ENCODE measurements at places on chromosomes 5 and 9.

DNA sequence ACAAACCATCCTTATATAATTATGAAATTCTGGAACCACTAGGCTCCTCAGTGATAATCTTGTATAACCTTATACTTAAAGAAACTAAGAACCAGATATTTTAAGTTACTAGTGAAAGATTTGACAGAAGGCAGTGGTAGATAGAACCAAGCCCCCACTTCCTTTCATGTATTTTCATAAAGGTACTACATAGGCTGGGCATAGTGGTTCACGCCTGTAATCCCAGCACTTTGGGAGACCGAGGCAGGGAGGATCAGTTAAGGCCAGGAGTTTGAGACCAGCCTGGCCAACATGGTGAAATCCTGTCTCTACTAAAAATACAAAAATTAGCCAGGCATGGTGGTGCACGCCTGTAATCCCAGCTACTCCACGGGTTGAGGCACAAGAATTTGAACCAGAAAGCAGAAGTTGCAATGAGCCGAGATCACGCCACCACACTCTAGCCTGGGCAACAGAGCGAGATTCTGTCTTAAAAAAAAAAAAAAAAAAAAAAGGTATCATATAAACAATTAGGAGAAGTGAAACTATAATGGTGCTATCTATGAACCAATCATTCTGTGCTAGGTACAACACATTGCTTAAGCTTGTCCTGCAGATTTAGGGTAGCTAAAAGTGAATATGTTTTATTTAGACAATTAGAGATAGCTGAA is 27.9 kb upstream of the DTWD2 start:
- no peak for DNase-seq

GRCh38 chr5:71782771-71783770 is 64.0 kb downstream of the CARTPT start:
- no peak for DNase-seq

GRCh38 chr5:63032343-63032742 is 453.7 kb downstream of the LRRC70 start:
- DNase-seq: no peak

- no peak for DNase-seq
These were observed 294.8 kb downstream of the ASTN2 start for GRCh38 chr9:117120061-117120460.

DNA sequence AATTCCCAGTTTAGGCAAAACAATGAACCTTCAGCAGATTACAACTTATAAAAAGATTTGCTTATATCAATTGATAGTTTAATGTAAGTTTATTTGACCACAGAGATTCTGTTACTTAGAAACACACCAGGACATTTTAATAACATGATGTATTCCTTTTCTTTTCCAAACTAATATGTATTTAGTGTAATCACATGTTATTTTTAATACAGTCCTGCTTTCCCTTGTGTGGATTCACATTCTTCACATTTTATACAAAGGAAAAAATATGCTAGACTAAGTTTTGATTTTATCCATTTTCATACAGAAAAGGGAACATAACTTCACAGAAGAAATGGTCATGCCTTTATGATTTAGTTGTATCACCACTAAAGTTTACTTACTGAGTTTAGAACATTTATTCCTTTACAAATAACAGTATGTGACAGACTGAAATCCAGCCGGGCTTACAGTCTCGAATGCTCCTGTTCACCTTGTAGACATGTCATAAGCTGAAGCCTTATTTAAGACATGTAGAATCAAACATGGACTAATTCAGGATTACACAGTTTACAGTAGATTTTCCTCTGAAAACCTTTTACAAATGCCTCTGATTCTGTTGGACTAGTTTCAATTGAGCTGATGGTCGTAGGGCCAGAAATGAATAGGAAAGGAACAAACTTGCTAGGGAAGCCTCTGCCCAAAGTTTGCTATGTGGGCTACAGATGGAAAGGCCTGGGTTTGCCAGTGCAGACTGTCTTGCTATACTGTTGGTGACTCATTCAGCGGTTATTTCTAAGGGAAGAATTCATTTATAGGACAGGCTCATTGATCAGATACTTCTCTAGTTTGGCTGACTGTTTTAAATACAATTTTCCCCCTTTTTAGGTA is 6.6 kb upstream of the ASPN start:
- DNase-seq: no peak

GRCh38 chr5:147699496-147700088 is 82.9 kb downstream of the JAKMIP2 start:
- no peak for DNase-seq

DNA sequence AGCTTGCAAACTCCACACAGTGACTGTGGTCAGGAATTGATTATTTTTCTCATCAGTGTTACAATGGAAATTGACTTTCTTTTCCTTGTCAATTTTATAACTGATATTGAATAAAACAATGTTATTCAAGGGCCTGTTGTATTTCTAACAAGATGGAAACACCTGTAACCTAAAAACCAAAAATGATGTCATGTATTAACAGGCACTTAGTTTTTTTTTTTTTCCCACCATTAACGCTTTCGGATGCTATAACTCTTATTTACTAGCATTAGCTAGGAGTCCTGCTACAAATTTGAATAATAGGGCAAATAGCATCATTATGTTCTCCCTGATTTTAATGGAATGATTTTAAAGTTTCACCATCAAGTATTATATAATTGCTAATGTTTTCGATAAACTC is 30.3 kb downstream of the RNF180 start:
- DNase-seq: no peak

DNA sequence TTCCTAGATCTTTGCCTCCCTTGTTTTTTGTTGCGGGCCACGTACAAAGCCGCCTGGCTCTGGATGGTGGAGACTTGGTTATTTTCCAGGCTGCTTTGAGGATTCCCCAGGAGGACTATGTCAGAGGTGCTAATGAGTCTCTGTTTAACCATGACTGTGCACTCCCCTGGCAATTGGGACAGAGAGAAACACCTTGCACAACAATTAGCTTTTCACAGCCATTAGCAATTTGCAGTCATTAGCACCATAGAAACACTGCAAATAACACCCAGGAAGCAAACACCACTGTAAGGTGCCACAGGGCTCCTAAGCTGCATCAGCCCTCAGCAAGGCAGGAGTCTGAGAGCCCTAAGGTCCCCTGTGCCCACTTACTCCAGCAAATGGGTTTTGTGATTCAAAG is 201.0 kb upstream of the VLDLR start:
- DNase-seq: no peak

GRCh38 chr9:72855321-72855720 is 97.5 kb downstream of the ALDH1A1 start:
- no peak for DNase-seq

DNA sequence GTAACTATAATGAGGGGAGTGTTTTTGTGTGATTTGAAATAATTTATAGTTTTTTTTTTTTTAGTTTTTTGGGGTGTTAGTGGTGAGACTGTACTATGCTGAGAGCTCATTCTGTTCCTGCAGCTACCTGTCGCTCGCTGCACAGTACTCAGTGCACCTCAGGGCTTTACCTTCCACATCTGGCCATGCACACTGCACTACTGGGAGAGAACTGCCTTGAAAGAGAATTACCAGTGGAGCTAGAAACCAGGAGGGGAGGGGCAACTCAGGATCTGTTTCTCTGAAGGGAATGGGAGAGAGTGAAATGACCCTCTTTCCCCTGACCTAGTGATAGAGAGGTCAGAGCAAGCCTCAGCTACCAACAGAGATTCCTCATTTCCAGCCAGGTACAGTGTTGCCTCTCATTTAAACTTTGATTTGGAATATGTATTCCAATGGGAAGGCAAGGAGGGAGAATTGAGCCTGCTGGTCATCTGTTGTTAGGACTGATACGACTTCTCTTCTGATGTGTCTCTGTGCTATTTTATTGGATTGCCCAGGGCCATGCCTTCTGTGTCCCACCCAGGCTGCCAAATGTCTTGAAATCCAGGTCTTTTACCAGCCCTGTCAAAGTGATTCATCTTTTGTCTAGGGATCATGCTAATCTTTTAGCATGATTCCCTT is 8.9 kb downstream of the ATG10 start:
- no peak for DNase-seq

DNA sequence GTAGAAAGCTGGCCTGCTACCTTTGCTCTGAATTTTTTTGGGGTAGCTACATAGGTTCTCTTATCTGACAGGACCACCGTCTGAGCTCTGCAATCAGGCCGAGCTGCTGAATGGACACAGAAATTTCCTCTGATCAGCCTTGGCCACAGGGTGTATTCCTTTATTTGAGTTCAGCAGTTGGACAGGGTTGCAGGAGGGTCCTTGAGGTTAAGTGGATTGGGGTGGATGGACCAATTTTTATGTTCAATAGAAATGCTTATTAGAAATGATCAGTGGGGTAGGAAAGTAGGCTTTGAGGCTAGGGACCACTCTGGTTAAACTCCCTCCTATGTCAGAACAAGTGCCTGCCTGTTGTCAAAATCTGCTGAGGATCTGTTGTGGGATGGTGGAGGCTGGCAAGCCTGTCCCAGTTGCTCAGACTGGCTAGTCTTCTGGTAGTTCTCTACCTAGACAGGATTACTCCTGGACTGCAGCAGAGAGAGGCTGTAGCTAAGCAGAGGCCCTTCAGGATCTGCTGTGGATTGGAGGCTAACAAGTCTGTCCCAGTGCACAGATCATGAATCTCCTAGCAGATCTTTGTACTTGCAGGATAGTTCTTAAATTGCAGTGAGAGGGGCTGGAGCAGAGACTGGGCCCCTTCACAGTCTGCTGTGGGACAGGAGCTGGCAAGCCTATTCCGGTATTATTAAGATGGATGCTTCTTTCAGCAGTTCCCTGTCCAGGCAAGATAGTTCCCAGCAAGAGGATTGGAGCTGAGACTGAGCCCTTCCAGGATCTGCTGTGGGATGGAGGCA is 18.0 kb downstream of the XRCC4 start:
- no peak for DNase-seq

DNA sequence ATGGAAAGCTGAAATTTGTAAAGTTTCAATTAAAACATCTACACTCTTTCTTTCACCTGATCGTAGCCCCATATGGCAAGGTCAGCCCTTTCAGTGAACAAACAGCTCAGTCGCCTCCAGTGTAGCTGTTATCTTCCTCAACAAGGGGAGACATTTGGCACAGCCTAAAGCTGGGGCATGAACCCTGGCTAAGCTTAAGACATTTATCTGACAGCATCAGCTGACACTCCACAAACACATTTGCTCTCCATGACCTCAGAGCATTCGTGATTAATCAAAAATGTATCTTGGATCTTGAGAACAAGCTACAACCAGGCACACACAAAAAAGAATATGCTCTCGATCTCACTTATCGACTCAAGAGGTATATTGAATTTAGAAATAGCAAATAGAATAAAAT is 67.3 kb downstream of the POU5F2 start:
- no peak for DNase-seq

DNA sequence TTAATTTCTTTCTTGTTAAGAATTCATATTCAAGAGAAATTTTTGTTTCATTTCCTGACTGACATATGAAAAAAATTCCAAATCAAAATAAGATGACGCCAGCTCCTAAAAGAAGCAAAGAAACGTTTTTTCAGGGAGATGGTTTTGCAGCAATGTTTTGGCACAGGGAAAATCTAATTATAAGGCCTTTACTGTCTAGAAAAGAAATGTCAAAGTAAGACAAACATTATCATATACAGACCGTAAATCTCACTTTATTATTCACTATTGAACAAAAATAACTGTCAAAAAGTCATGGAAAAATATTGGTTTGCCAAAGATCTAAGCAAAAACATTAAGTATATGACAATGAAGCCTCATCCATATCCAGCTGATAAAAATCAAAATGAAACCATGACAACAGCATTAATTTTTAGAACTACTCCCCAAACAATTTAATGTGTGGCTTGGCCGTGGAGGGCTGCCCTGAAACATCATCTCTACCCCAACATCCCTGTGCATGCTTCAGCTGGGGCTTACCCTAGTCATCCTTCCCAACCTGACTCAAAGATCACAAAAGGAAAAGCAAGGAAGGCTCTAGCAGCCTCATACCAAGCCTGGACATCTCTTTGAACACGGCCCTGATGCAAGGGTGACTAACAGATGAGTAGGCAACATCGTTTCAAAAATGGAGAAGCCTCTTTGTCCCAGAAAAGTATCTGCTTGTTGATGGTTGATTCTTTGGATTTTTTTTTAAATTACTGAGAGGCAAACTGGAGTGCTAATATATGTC is 95.6 kb downstream of the ARSB start:
- no peak for DNase-seq

DNA sequence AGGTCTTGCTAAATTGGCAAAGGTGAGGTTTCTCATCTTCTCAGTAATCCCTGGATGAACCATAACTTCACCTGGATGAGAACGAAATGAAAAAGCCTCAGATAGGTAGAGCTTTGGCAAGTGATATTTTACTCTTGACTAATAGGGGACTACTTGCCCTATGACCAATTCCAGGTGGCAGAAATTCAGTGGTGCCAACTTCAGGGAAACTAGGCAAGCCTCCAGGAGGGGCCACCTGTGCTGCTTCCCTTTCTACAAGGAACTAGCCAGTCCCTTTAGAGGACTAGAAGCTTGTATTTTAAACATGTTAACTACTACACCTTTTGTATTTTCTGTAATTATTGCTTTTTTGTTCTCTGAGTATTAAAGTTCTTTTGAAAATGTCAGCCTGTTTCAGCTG is 169.0 kb upstream of the GRIA1 start:
- no peak for DNase-seq

DNA sequence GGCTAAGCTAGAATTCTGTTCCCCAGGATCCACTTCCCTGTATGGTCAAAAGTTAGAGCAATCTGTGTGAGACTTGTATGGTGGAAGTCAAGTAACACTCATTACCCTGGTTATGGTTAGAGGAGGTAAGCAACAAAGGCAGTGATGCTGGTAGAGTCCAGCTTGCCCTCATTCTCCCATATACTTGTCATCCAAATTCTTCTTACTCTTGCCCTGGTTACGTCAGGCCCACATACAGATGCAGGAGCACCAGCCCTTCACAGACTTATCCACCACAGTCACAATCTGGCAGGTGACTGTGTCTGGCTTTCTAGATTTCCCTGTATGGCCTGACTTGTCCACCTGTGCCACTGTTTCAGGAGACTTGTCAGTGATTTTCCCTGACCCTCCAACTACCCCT is 35.4 kb downstream of the PGGT1B start:
- DNase-seq: no peak

GRCh38 chr5:138705007-138705406 is 48.2 kb upstream of the CTNNA1 start:
- no peak for DNase-seq

GRCh38 chr5:145780982-145781381 is 54.2 kb downstream of the PRELID2 start:
- DNase-seq: no peak

GRCh38 chr9:98085944-98086343 is 29.4 kb downstream of the NANS start:
- no peak for DNase-seq

DNA sequence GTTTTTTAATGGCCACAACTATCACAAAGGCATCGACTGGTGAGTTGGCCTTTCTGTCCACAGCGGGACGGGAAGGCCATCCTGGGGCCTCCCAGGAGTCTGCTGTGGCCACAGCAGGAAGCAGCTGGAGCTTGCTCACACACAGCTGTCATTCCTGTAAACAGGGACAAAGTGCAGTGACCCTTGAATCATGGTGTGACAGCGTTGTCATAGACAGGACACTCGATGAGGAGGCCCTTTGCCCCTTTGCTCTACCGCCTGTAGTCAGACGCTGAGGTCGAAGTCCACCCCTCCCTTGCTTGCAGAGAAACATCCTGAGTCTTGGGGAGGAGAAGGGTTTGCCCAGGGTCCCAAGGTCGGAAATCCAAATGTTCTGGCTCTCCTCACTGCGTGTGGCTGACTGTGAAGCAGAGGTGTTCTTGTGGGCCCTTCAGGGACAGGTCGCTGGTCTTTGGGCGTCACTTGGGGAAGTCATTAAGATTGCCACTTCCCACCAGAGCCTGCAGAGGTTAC is 35.1 kb downstream of the NDST1 start:
- DNase-seq: no peak

Data from BJ (cell line).